Sigmoid colon (tissue), 7 donors: ENCODE measurements at places on chromosomes 1 and 21. TPM values are rescaled to one million over a fixed set of nuclear protein-coding genes. Genes with fewer than 3 reads are reported as not detected.

The SIK1 gene
- not detected for total RNA-seq

GRCh38 chr1:219459351-219460080 is 153.4 kb downstream of the ZC3H11B start:
- no peak for DNase-seq

DNA sequence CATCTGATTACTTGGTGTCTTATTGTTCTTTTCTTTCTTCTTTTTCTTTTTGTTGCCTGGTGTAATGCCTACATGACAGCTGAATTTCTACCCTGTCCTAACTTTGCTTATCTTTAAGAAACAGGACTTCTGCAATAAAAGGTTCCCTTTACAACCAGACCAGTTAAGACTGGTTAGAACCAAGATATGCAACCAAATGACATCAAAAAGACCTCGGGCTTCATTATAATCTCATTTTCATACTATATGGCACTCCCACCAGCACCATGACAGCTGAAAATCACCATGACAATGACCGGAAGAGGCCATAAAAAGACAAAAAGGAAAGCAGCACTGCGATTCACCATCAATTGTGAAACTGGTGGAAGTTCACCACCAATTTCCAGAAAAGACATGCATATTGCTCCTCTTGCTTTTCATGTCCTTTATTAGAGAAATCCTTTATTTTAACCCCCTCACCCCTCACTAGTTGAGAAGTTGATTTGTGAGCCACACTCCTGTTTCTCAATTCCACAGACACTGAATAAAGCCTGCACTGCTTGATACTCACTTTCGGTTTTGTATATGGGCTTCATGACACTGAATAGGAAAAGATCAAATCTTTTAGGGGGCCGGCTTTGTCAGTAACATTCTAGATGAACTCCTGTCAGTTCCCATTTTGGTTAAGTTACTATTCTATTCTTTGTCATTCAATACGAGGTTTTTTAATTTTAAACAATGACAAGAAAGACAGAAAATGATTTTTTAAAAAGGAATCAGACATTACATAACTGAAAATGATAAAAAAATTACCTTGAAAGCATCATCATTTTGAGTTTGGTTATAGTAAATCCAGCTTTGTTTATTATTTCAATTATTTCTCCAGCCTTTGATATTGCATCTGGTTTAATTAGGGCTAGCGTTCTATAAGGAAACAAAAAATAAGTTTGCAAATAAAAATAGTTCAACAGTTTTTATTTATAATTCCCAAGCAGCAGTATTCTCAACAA is 58.1 kb downstream of the NME7 start:
- no peak for DNase-seq

- no peak for DNase-seq
Measured at GRCh38 chr1:165287329-165287728, 69.2 kb downstream of the LMX1A start.

The KMO gene
- total RNA-seq = 0.36 TPM

DNA sequence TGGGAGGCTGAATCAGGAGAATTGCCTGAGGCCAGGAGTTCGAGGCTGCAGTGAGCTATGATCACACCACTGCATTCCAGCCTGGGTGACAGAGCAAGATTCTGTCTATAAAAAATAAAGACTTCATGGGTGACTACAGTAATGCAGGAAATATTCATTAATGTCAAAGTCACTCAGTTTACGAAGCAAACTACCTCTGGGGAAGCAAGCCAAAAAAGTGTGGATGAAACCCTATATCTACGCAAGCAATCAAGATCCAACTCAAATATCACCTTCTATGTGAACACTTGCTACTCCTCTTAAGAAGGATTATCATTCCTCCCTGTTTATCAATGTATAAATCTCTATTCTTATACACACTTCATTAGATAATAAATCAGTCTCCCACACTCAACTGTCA is 434.8 kb downstream of the SETD4 start:
- no peak for DNase-seq

DNA sequence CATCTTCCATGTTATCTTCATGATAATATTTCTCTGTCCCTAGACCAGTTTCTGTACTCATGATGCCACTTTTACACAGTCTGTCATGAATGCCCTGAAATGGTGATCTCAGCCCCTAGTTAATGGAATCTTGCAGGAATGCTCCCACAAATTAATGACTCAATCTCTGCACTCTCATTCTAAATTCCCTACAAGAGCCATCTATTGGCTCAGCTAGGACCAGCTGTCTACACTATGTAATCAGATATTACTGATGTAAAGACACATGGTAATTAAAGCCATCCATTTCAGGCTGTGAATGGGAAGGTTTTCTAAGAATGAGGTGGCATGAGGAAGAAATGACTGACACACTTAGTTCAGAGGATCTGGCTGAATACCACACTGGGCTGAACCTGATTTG is 199.1 kb upstream of the KCND3 start:
- no peak for DNase-seq

DNA sequence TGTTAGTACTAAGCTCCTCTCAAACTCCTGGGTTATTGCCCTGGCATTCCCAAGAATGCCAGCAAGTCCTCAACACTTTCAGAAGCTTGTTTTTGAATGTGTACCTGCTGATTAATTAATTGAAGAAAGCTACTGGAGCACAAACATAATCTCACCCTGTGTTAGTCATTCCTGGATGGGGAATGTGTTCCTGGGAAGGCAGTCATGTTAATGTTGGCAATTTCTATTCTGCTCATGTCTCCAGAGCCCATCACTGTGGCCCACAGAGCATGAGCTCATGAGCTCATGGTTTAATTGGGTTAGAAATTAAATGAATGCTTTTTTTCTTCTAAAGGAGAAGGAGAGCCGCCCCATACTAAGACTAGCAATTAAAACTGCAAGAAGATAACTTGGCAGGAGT is 31.9 kb upstream of the KCNA3 start:
- no peak for DNase-seq

- DNase-seq = no peak
Measured at GRCh38 chr1:11802616-11802972, 3.2 kb downstream of the MTHFR start.

DNA sequence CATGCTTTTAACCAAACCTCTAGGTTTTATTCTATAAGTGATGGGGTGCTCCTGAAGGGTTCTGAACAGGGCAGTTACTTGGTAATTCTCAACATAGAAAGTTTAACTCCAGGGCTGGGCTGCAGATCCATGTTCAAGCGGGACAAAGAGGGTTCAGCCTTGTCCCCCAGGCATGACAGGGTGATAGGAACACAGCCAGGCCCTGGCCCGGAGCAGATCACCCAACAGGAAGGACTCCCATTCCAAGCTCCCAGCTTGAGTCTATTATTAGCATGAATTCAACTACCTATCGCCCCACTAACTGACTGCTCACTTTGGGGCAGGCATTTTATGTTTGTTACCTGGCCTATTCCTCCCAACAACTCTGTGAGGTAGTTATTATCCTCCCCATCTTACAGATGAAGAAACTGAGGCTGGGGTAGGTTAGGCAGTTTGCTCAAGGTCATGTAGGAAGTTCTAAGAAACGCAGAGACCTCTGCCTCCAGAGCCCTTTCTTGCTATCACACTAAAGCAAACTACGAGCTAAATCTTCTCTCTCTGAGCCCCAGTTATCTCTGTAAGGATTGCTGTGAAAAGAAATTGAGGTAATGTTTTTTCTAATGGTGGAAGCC is 14.5 kb downstream of the ASAP3 start:
- DNase-seq = no peak

DNA sequence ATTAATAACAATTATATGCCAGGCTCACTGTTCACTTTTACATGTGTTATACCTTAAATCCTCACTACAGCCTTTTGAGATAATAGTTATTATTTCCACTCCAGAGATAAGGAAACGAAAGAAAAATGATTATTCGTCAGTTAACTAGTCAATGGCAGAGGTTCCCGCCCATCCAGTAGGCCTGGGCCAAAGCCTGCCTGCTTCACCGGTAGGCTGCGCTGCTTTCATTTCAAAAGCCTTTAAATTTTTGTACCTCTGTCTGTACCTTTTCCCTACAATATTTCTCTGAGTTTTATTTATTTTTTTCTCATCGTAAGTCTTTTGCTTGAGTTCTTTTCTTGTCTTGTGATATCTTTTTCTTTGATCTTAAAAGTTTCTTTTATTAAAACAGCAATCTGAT is 3.6 kb downstream of the GPR52 start:
- no peak for DNase-seq

- no peak for DNase-seq
Measured at GRCh38 chr1:200982071-200982945, 41.2 kb downstream of the KIF21B start.

GRCh38 chr1:110393691-110394492 is 3.1 kb upstream of the SLC16A4 start:
- no peak for DNase-seq

The CACNA1S gene
- not detected for total RNA-seq

DNA sequence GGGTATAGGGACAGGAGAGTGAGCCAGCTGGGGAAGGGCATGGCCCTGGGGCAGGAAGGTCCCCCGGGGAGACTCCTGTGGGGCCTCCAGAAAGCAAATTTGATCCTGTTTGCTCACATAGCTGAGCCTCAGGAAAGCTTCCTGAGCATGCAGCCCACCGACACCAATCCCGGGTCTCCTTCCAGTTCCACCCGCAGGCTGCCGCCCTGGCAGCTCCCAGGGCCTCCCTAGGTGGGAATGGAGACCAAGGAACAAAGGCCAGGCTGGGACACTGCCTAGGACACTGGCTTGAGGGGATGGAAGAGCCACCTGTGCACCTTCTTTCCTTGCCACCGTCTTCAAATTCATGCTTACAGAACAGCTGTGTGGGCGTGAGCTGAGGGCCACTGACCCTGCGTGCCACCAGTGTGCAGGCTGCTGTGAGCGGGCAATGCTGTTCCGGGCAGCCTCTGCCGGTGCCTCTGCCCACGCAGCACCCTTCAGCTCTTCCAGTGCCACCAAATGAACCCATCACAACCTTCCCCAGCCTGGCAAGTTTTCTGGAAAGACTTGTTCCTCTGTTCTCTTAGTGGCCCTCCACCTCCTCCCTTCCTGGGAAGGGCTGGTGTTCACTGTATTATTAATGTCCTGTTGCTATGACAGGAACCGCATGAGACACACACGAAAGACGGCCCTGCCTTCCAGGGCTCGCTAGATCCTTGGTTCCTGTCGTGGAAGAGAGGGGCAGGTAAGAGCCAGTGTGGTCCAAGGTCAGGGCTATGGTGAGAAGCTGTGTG is 53.6 kb downstream of the ACBD3 start:
- DNase-seq = peak; percentile 39

The NID1 gene
- 142 TPM for total RNA-seq

The AXDND1 gene
- 0.14 TPM for total RNA-seq

The B3GALT5 gene
- 1.4 TPM for total RNA-seq

The MANEAL gene
- 1.8 TPM for total RNA-seq

- DNase-seq = no peak
Measured at GRCh38 chr1:5646486-5647149, 345.6 kb downstream of the NPHP4 start.

- no peak for DNase-seq
Measured at GRCh38 chr1:108059945-108060344, 95.0 kb upstream of the VAV3 start.

The CFAP45 gene
- total RNA-seq = 1.8 TPM

The ASCL5 gene
- total RNA-seq = not detected

The KRTAP7-1 gene
- not detected for total RNA-seq

GRCh38 chr1:35533586-35533985 is 23.6 kb downstream of the KIAA0319L start:
- DNase-seq = no peak

DNA sequence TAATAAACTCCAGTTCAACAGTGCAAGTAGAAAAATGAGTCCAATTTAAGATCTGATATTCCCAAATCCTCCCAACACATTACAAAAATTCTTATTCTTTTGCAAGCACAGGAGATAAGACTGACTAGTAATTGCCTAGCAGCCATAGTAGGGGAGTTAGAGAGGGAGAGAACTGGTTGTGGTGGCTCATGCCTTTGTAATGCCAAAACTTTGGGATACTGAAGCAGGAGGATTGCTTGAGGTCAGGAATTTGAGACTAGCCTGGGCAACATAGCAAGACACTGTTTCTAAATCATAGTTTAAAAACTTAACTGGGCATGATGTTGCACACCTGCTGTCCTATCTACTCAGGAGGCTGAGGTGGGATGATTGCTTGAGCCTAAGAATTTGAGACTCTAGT is 26.7 kb upstream of the PAPPA2 start:
- no peak for DNase-seq

DNA sequence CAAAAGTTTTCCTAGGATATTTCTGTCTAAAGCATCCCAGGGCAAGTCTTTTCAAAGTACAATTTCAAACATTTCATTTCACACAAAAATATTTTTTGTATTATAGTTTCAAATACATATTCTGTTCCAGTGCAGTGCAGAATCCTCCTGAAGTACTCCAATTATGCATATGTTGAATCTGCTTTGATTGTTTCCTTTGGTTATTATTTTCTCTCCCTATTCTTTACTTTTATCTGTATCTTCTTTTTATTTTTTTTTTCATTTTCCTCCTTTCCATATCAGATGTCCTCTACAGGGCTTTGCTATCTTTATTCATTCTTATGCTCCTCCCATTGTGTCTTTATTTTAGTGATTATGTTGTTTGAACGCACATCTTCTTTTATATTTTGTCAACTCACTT is 274.8 kb downstream of the DPYD start:
- no peak for DNase-seq

The GPA33 gene
- total RNA-seq = 0.36 TPM

DNA sequence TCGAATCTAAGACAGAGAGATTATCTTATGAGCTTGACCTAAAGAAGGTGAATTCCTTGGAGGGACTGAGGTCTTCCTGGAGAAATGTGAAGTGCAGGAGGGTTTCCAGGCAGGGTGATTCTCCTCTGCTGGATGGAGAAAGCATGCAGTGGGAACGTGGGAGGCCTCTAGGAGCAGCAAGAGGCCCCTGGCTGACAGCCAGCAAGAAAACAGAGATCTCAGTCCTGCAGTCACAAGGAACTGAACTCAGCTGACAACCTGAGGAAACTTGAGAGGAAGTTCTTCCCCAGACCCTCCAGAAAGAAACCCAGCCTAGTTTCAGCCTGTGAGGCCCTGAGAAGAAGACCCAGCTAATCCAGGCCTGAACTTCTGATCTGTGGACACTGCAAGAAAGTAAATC is 345.9 kb downstream of the FAM72C start:
- DNase-seq = no peak

GRCh38 chr1:228415853-228416216 is 826 bp downstream of the TRIM17 start:
- no peak for DNase-seq

The PRAMEF20 gene
- total RNA-seq = not detected

- DNase-seq = no peak
Measured at GRCh38 chr21:45887788-45888187, 93.8 kb upstream of the COL6A1 start.

GRCh38 chr1:46623743-46624644 is 7.4 kb upstream of the MOB3C start:
- DNase-seq = no peak

The SLC6A17 gene
- 0.41 TPM for total RNA-seq

GRCh38 chr1:233443040-233443760 is 115.7 kb downstream of the MAP3K21 start:
- DNase-seq = no peak

GRCh38 chr1:226489718-226490425 is 58.7 kb upstream of the STUM start:
- DNase-seq = no peak

DNA sequence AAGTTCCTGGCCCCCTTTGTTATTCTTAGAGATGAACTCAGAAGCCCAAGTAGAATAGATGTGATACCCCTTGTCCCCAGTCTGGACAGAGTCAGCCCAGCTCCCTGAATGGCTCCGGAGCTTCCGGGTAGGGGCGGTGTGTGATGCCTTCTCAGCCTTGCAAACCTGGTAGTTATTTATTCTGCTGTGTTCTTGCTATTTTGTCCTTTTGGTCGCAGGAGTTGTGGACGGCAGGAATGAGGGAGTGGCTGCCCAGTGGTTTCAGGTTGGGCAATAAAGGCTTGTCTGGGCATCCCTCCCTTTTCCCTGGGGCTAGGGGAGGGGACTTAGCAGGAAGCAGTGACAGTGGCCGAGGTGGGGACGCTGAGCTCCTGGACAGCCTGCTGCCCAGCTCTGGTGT is 2.8 kb downstream of the PTPRU start:
- no peak for DNase-seq
